Stimulated activated CD4-positive, alpha-beta T cell treated with anti-CD3 and anti-CD28 coated beads, Interleukin-1b, Interleukin-23, amount 100 ng/mL, for 1 hour (primary cell): ENCODE measurements at places on chromosomes 5 and 9.

GRCh38 chr5:76852772-76853171 lies 3.0 kb downstream of the S100Z start:
- no peak for DNase-seq

GRCh38 chr5:119597728-119598298 lies 31.5 kb upstream of the FAM170A start:
- DNase-seq, result no peak

DNA sequence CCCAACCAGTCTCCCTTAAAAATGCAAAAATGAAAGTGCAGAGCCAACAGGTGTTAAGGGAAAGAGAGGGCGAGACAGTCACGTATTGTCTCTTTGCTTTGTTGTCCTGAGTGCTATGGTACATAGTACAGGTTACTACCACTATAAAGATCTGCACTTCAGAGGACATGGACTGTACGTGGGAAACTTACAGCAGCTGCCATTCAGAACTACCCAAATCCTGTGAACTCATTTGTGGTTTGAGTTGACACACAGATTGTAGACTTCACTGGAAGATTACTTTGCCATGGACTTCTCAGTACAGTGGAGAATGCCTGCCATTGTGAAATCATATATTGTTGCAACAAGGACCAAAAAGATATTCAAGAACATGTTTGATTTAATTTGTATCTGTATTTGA lies 34.8 kb downstream of the FBXO38 start:
- no peak for DNase-seq

GRCh38 chr5:72392326-72392733 lies 72.2 kb downstream of the PTCD2 start:
- DNase-seq, result no peak

DNA sequence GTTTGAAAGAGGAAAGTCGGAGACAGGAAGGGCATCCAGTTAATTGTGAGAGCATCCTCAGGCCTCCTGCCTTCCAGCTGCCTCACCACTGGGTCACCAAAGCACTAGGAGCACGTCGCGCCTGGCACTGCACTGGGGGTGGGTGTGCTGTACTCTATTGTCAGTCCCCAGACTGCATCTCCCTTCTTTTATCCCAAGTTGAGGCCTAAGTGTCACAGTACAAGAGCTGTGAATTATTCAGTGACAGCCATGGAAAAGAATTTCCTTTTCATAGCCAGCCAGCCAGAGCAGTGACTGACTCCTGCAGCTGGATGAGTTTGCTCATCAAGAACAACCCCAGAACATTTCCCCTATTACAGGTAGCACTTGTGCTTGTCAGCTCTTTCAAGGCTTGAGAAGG lies 16.3 kb downstream of the CLTA start:
- no peak for DNase-seq

- DNase-seq, result no peak
These were observed 2.7 kb downstream of the IL31RA start for GRCh38 chr5:55853818-55854217.

DNA sequence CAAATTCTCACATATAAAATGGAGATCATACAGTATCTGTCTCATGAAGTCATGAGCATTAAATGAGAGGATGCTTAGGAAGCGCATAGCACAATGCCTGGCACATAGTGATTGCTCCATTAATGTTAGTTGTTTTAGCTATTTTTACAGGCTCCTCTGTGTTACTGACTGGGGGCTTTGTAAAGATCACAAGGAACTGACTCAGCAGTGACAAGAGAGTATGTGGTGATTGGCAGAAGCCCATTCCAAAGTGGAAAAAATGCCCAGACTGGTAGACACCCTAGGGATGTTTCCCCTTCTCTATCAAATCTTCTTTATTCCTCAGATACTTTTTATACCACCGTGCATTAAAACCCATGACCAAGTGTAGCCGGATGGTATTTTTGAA lies 33.5 kb downstream of the ABLIM3 start:
- DNase-seq, result no peak

DNA sequence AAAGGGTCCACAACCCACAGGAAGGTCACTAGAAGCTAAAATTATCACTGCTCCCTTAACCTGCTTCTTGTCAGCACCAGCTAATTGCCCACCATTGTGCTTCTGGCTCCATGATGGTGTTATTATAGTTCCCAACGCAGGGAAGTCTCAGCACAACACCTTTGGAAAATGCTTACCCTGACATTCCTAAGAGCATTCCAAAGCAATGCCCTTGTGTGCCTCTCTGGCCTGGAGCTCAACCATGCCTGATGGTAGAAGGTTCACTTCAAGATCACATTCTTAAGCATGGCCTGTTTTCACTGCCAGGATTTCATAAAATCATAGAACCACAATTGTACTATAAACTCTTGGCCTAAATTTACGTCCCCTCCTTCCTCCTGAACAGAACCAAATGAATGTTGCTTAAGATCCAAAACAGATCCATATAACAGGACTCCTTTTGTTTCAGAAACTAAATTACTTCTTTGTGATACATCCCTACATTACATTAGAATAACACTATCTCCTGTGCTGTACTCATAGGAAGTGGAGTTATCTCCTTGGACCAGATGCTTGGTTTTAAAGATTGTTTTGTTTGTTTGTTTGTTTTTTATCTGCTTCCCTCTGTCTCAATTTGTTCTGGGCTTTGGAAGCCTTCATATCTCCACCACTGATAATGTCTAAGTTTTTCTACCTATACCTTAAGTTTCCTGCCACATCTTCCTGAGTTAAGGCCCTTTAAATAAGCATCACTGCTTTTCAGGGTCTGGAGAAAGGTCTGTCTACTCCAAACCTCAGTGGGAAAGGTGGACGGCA lies 32.1 kb downstream of the ARL15 start:
- DNase-seq, result no peak

DNA sequence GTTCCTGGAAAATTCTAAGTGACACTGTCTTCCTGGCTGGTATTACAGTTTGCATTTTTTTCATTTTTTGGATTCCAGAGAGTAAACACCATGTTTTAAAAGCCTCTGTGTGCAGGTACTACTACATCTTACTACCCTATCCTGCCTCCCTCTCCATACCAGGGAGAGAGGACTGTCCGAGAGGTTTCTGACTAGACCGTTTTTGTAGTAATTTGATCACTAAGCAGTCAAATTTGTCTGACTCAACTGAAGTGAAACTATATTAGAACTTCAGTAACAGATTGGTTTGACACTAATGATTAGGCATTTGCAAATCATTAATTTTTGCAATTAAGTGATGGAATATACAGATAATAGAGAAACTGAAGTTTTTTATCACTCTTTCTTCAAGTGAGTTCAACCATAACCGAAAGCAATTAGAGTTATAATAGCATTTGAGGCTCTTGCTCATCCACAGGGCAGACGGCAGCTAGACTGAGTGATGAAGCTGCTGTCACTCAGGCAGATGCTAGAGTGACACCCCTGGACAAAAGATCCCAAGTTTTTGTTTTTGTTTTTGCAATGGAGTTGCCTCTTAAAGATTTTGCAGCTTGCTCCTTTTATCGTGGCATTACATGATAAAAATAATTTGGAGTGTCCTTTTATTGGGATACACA lies 44.3 kb downstream of the SMARCA2 start:
- DNase-seq, result no peak

DNA sequence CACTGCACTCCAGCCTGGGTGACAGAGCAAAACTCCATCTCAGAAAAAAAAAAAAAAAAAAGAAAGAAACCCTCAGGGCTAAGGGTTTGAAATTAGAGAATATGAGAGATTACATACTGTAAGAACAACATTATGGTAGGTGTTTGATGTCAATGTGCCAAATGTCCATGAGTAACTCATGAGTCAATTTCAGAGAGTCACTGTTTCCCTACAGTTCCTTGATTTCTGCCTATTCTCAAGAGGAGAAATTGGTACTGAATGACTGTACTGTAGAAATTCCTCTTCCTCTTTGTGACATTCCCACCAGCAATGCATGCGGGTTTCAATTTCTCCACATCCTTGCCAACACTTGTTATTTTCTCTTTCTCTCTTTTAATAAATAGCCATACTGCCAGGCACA lies 35.2 kb downstream of the MARVELD2 start:
- DNase-seq, result no peak

- DNase-seq, result no peak
These were observed 4.5 kb downstream of the GLDC start for GRCh38 chr9:6641056-6641455.

GRCh38 chr5:159489779-159490178 lies 159.5 kb upstream of the IL12B start:
- DNase-seq, result no peak

GRCh38 chr5:165781738-165782137 lies 2276.3 kb downstream of the MAT2B start:
- no peak for DNase-seq

GRCh38 chr5:18142831-18143230 lies 508.6 kb downstream of the TAF11L14 start:
- no peak for DNase-seq

GRCh38 chr5:20229303-20230005 lies 241.5 kb upstream of the CDH18 start:
- no peak for DNase-seq

GRCh38 chr9:111940697-111941096 lies 44.1 kb downstream of the UGCG start:
- no peak for DNase-seq

DNA sequence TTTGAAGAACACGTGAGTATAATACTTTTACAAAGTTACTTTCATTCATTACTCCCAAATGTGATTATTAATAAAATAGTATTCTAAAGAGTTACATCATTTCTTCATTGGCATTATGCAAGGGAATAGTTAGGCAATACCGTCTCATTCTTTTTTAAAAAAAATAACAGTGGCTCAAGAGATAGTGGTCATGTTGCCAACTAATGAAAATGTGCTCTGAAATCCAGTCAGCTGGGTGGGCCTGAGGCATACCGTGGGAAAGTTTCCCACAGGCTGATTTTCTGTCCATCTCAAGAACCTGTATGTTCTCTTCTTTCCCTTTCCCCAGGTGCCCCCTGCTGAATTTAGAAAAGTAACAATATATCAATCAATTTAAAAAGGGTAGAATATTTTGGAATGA lies 40.8 kb upstream of the ROPN1L start:
- no peak for DNase-seq

DNA sequence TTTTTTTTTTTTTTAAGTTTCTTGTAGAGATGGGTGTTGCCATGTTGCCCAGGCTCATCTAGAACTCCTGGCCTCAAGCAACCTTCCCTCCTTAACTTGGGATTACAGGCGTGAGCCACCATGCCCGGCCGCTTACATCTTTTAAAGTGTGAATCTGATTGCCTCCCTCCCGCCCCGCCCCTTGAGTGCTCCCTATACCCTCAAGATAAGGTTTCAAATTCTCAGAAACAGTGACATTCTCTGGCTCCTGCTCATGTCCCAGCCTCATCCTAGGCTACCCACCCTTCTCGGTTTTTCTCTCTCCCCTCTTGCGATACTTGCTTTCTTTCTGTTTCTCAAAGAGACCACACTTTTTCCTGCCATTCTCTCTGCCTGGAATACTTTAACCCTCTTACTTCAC lies 12.4 kb downstream of the MORN5 start:
- DNase-seq, result no peak

DNA sequence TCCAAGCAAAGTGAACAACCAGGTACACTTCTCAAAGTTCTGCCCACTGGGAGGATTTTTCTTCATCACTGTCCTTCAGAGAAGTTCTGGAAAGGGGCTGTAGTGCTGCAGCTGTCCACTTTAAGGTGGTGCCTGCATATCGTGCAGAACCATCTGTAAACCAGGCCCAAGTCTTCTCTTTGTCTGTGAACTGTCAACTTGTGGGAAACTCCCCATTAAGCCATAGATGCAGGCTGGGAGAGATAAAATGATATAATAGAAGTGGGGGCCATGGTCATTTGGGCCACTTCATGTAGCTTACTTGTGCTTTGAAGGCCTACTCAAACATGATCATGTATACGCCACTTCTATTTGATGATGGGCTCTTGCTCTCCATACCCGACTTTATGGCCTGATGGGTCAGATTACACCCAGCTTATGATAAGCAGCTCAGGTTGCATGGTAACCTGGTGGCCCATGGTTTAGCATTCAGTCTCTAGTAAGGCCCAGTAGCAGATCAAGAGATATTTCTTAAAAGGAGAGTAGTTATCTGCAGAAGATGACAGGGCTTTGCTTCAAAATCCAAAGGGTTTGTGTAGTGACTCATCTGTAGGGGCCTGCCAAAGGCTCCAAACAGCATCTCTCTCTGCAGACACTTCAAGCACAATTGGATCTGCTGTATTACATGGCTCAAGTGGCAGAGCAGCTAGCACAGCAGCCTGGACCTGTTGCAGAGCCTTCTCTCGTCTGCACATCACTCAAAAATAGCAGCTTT lies 15.7 kb upstream of the BTF3 start:
- DNase-seq, result no peak

GRCh38 chr9:88740844-88741243 lies 205.9 kb downstream of the NXNL2 start:
- no peak for DNase-seq

DNA sequence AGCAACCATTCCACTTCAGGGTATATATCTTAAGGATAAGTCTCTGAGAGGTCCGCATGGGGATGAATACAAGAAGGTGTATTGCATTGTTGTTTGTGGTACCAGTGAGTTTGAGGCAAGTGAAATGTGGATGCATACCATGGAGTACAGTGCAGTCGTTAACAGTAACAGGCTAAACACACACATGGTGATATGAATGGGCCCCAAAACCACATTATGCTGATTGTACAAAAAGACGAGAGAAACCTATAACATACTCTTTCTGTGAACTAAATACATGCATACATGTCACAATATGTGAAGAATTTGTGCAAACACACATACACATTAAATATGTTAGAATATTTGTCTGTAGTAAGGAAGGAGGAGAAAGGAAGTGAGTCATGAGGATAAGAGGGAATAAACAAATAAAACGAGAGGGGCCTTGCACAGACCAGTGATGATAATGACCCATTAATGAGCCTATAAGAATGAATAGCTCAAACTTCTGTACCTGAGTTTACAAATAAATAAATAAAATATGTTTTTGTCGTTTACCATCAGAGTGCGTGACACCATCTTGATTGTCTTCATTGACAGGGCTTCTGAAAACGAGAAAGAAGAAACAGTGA lies 66.5 kb upstream of the RICTOR start:
- no peak for DNase-seq

DNA sequence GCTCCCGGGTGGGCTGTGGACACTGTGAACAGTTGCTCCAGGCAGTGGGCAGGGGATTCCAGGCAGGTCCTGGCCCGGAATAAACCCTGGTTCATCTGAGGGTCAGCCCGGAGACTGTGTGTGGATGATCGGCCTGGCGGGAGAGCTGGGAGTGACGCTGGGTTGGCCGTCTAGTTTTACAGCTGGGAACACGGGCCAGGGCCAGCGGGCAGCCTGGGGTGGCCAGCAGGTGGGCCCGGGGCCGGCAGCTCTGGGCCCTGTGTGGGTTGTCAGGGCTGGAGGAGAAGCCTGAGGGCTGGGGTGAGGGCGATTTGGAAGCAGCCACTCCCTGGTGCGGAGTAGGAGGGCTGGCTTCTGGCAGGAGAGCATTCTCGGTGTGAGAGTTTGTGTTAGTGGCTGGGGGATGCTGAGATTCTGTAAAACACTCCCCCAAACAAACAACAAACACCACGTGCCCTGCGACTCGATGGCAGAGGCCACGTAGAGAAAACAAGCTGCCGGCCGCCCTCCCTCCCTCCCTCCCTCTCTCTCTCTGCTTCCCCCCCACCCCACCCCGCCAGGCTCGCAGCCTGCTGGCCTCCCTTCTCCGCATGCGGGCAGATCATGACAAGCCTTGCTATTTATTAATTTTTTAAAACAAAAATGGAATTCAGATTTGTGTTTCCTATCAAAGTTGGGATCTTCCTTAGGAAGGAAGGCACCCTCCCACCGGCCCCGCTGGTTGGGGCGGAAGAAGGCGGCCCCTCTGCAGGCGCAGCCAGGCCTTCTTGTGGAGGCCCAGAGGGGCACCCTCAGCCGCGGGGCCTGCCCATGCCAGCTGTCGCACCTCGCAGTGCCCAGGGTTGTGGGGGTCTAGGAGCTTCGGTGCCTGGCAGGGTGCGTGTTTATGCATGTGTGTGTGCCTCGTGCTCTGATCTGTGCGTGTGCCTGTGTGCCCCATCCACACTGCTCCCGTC lies 49.5 kb downstream of the RXRA start:
- DNase-seq, result no peak
